ENCODE measurements at places on chromosomes 4 and X.

- DNase-seq, result no peak
Observed at GRCh38 chr4:111963158-111963700, 182.0 kb upstream of the FAM241A start.

- DNase-seq, result no peak
Observed at GRCh38 chr4:51851937-51852290, 9.0 kb downstream of the DCUN1D4 start.

- no peak for DNase-seq
Observed at GRCh38 chrX:153854702-153855101, 24.4 kb upstream of the PDZD4 start.

DNA sequence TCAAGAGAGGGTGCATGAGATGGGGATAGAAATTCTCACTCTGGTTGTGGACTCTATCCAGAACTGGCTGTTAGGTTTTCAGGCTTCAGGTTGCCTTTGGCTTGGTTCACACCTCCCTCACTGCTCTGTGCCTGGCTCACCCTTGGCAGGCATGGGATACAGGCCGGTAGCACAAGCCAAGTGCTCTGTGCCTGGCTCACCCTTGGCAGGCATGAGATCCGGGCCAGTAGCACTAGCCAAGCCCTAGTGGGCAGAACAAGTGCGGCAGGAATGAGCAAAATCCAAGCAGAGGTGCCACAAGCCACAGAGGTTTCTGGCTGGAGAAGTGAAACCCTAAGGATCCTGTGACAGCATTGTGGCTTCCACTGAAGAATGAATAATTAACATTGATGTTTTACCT lies 1642.3 kb downstream of the C4orf33 start:
- DNase-seq, result no peak

- DNase-seq, result no peak
Observed at GRCh38 chr4:3640587-3640962, 108.4 kb upstream of the LRPAP1 start.

- no peak for DNase-seq
Observed at GRCh38 chr4:90580326-90580725, 453.1 kb downstream of the CCSER1 start.

GRCh38 chr4:40454816-40455215 lies 119.7 kb downstream of the CHRNA9 start:
- DNase-seq, result no peak

DNA sequence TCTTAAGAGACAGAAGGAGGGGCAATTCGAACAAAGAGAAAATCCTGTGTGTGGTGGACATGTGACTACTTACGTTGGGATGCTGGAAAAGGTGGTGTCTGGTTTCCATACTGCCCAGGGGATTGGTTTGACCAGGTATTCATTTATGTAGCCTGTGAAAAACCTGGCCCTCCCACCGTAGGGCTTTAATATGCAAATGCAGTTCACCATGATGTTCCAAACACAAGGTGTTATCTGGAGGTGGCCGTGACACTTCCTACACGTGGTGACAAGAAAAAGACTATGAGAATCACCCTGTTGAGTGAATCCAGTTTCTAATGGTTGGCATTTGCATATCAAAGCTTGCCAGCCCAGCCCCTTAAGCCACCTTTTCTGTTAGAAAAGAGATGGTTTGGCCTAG lies 27.9 kb downstream of the UGT2B4 start:
- no peak for DNase-seq

DNA sequence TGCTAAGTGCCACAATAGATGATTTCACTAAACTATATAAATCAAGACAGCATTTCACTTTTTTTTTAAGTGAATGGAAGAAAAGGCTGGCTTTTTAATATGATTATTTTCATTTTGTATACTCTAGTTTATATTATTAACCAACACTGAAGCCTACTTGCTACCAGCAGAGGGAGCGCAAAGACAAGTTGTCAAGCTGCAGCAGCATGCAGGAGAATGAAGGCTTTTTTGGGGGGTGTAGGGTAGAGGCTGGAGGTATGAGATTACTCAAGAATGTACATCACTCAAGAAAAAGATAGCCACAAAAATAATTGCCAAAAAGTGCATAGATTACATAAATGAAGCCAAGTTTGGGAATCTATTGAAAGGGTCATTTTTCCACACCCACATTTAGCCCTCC lies 519.5 kb downstream of the FGF13 start:
- DNase-seq, result no peak

- DNase-seq, result peak; percentile 92
Observed at GRCh38 chr4:139301113-139301820, at the start of gene NAA15. NAA15 (plus strand) TSS chr4:139301505; CDS start chr4:139301778, 273 bp downstream.

GRCh38 chrX:135389717-135390116 lies 32.0 kb upstream of the SMIM10L2A start:
- DNase-seq, result no peak

DNA sequence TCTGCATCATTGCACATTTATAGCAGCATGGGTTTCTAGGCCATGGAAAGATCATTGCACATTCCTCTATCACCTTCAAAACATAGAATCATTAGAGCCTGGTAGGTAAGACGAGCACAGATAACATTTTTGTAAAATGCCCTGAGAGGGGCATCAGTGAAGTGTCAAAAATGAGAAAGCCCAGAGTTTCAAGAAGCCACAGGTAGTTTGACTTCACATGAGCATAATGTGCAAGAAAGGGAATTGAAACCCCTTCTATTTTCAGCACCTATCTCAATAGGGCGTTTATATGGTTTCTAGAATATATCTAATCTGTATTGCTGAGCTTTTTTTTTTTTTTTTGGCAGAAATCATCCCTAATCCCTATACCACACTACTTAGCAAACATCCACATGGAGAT lies 2441.7 kb downstream of the ARAP2 start:
- DNase-seq, result no peak

DNA sequence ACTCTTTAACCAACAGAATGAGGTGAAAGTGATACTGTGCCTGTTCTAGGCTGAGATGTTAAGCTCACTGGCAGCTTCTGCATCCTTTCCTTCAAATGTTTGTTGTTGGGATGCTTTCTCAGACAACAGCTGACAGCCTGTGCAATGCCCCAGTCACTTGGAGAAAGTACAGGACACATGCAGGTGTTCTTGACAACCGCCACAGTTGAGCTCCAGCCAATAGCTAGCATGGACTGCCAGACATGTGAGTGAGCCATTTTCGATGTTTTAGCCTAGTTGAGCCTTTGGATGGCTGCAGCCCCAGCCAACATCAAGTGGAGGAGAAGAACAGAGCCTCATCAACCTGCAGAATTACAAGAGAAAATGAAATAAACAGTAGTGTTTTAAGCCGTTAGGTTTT lies 94.1 kb upstream of the PPP3CA start:
- DNase-seq, result no peak

- DNase-seq, result no peak
Observed at GRCh38 chrX:40380655-40381488, 199.9 kb upstream of the ATP6AP2 start.

Measured in fibroblast of skin of left biceps (primary cell).